D721Med (cell line): ENCODE measurements at places on chromosomes 7 and 10.
A peak's percentile ranks its signal among the peaks of the same experiment; 100 is the strongest.

- no peak for DNase-seq
Observed at GRCh38 chr7:106346678-106347217, 62.0 kb upstream of the NAMPT start.

GRCh38 chr10:89685936-89686335, 15.5 kb upstream of the KIF20B start:
- DNase-seq, result no peak

DNA sequence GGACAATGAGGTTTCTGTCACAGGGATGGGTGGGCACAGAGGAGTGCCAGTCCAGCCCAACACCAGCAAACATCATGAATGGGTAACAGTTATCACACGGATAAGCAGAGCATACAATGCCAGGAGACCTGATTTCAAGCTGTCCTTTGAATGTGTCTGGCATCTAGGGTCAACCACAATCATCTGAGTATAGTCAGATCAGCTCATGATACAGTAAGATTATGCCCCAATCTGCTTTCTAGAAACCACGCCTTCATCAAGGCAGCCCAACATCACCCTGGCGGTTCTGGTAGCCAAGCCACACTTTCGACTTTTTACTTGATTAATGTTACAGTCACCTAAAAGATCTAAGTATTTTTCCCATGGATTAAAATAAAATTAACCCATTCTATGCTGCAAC, 10.5 kb downstream of the FAM171A1 start:
- no peak for DNase-seq

- DNase-seq, result no peak
Observed at GRCh38 chr10:23408330-23408976, 30.4 kb upstream of the OTUD1 start.

DNA sequence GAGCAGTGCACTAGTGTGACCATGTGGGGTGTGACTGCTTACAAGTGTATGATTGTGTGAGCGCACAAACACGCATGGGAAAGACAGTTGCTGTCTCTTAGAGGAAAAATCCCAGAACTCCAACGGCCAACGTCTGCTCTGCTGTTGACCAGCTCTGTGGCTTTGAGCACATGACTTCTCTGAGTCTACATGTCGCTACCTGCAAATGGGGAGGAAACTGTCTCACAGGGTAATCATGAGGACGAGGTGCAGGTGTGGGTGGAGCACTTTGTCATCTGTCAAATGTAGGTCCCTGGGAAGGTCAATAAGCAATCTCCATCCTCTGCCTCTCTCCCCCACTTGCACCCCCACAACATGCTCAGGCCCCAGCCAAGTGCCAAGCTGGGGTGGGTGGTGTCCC, 31.2 kb upstream of the TLX1 start:
- DNase-seq, result no peak

DNA sequence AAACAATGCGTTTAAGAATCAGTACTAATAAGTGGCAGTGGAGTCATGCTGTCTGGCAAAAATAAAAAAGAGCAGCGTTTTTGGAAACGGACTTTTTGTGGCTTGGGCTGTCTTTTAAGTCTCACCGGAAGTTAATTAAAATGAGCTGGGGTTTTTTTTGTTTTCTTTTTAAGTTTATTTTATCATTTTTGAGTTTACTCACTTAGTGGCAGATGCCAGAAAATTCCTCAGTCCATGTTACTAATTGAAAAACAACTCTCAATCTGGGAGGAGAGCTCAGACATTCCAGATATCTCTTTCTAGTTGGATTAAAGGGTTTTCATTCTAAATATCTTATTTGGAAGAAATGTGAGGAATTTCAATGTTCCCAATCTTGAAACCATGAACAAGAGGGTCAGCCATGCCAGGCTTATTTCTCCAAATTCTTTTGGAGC, 133.8 kb upstream of the AGR3 start:
- no peak for DNase-seq

- DNase-seq, result peak; percentile 16
Observed at GRCh38 chr7:24576171-24577025, 3.1 kb downstream of the PALS2 start.

DNA sequence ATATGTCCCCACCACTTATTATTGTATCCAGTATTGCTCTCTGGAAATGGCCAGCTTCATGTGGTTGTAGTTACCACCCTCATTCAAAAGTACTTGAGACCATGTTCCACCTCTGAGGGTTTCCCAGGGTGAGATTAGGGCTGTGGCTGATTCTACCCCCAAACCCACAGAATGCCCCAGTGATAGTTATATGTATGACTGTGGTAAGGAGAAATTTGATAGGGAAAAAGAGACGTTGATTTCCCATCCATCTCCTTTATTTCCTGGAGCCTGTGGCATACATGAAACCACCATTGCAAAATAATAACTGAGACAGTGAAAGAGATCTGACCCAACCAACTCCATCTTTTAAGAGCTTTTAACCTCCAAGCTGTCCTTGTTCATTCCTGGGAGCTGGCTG, 25.2 kb downstream of the ARL5B start:
- no peak for DNase-seq

- DNase-seq, result no peak
Observed at GRCh38 chr7:28434510-28434909, 22.2 kb downstream of the CREB5 start.

DNA sequence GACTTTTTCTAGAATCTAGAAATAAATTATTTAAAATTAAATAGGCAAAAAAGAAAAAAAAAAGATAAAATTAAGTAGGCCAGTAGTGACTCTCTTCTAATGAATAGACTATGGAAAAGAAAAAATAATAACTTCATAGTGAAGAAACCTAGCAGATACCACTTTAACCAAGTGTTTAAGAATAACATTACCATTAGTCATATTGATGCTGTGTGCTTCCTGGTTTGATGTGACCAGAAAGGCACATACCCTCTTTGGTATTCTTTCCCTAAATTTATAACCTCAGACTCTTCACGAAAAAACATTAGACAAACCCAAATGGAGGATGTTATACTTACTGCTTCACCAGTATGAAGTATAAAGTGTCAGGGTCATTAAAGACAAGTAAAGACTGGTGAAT, 42.6 kb downstream of the KIF20B start:
- DNase-seq, result no peak

DNA sequence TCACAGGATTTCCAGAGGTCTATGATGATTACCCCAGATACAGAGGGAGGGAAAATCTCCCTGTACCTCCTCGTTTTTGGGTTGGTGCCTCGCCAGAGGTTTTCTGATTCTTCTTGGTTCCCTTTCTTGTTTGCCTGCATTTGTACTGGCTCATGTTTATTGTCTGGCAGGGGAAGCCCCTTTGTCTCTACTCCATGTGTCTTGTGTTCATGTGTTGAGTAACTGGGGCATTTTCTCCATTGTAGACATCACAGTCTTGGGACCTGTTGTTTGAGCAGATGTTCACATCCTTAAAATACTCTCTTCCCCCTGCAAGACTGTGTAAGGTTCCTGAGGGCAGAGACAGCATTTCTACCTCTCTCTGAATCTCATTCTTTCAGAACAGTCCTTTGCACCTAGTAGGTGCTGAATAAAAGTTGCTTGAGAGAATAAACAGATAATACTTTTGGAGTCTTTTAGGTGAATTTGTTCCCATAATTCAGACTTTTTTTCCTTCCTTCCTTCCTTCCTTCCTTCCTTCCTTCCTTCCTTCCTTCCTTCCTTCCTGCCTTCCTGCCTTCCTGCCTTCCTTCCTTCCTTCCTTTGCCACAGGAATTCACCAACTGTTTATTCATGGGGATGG, 25.1 kb downstream of the CDK14 start:
- DNase-seq, result no peak

DNA sequence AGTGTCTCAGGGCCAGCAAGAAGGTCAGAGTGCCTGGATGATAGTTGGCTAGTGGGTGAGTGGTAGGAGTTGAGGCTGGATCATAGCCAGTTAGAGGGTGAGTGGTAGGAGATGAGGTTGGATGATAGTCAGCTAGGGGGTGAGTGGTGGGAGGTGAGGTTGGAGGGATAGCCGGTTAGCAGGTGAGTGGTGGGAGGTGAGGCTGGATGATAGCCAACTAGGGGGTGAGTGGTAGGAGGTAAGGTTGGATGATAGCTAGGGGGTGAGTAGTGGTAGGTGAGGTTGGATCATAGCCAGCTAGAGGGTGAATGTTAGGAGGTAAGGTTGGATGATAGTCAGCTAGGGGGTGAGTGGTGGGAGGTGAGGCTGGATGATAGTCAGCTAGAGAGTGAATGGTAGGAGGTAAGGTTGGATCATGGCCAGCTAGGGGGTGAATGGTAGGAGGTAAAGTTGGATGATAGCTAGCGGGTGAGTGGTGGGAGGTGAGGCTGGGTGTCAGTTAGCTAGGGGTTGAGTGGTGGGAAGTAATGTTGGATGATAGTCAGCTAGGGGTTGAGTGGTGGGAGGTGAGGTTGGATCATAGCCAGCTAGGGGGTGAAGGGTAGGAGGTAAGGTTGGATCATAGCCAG, 226.6 kb downstream of the SDK1 start:
- no peak for DNase-seq

DNA sequence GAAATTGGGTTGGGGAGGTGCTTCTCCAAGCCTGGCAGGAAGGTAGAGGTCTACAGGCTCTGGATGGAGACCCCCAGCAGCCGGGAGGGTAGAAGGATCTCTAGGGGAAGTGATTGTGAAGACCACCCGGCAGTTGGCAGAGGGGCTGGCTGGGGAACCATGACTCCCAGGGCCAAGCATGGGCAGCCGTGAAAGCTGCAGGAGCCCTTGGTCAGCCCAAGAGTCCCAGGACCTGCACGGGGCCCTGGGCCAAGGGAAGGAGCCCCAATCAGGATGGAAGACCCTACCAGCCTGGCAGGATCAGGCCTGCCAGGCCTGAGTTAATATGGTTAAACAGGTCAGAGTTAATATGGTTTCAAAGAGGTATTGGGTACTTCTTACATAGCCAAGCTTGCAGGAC, 126.3 kb upstream of the NANOS1 start:
- DNase-seq, result no peak

DNA sequence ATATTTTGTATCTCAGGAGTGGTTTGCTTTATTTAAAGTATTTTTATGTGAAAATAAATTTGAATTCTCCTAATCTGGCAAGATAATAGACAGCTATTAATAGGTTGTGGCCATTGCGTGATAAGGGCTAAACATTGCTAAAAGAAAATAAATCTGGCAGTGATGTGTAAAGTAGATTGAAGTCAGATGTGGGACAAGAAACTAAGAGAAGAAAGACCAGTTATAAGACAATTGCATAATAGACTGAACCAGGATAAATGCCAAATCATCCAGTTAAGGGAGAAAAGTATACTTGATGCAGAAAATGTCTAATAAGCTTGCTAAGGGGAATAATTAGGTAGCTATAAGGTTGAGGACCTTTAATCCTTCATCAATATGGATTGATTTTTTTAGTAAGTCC, 197.5 kb upstream of the CSTF2T start:
- DNase-seq, result no peak

GRCh38 chr10:46314071-46314470, 27.3 kb downstream of the ANTXRL start:
- no peak for DNase-seq

- DNase-seq, result no peak
Observed at GRCh38 chr7:120156476-120156875, 116.5 kb upstream of the KCND2 start.

DNA sequence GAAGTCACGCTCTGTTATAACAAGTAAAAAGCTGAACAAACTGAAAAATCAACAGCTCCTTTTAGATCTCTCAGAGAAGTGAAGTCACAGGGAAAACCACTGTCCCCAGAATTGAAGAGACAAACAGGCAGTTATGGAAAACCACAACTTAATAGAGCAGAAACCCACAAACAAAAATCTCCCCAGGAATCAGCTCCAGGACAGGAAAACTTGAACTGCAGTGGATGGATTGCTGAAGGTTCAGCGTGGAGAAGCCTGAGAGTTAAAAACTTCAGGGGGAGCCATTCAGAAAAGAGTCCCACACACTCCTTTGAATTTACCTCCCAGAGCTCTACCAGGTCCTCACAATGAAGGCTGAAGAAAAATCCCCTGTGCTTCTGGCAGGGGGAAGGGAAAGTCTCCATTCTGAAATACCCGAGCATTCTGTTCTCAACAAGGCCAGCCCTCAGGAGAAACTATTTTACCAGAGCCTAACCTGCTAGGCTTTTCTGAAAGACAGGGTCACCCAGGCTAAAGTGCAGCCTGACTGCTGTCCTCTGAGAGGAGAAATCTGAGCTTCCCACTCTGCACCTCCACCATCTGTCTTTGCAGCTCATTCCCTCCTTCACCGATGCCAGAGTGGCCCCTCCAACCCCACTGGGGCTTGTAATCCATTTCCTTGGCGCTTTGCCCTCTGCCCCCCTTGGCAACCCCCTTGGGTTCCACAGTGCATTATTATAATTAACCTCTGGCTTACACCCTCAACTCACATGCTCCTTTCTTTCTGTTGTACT, 65.0 kb upstream of the CCNY start:
- DNase-seq, result no peak

- DNase-seq, result no peak
Observed at GRCh38 chr7:134062460-134062859, 64.7 kb upstream of the LRGUK start.

- DNase-seq, result no peak
Observed at GRCh38 chr7:117229350-117229749, 93.5 kb downstream of the WNT2 start.

- DNase-seq, result no peak
Observed at GRCh38 chr10:6187278-6187677, 15.5 kb upstream of the PFKFB3 start.

- DNase-seq, result no peak
Observed at GRCh38 chr10:124522933-124523871, 61.6 kb downstream of the LHPP start.

DNA sequence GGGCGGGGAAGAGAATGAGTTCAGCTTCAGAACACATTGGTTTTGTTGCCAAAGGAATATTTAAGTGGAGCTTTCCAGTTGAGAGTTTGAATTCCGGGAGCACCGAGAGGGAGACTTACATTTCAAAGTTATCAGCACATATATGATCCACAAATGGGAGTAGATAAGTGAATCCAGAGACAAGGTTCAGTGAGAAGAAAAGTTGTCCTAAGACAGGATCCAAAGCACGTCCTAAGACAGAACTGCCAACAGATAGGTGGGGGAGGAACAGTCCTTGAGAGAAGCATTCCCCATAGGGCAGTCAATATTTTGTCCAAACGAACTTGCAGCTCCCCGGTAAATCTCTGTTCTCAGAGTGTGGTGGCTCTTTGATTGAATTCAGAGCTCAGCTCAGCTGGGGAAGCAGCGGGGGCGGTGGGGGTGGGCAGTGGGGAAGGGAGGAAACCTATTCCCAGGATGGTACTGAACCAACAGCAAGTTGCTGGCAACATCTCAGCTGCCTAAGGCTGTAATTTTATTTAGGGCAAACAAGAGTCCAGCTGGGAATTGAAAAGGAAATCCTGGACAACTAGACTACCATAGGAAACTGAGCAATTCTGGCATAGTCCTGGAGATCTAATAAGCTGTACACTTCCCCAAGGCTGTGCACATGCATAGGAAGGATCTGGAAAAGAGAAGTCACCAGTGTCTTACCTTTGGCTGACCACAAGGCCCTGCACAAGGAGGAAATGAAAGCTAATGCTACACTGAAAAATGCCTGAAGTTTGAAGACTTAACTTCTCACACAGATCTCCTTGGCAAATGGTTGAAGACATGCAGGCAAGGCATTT, 94.2 kb upstream of the CXCL12 start:
- DNase-seq, result no peak
